ENCODE measurements at places on chromosomes 2 and 18.

DNA sequence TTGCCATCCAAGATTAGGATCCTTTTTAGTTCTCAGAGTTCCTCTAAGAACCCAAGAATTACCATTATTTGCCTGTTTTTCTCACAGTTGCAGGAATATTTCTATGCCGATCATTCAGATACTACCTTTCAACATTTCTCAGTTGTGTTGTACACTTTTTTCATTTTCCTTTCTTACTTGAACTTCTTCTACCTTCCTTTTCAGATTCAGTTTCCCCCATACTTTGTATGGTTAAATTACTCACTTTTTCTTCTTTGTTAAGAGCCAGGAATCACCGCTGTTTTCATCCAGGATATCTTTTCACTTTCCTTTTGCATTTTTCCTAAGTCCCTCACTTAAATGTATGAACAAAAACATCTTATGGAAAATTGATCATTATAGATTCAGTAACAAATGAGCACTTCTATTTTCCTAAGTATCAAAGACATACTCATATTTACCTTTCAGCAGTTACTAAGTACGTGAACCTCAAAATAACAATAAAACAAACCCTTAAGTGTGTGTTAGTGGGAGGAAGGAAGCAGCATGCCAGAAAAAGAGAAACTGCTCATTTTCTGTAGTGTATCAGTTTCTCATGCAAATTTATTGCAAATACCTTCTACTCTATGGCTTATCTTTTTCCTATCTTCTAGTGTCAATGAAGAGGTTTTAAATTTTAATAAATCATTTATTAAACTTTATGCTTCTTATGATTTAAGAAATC, 64.3 kb upstream of the STAT1 start:
- no peak for DNase-seq

- DNase-seq, result no peak
These were observed 3.2 kb downstream of the CRACDL start for GRCh38 chr2:98932778-98933343.

- peak; percentile 93 for DNase-seq
These were observed 69.5 kb downstream of the HAUS1 start for GRCh38 chr18:46173393-46174341.

GRCh38 chr2:105893011-105893995, 148.6 kb downstream of the NCK2 start:
- DNase-seq, result no peak

DNA sequence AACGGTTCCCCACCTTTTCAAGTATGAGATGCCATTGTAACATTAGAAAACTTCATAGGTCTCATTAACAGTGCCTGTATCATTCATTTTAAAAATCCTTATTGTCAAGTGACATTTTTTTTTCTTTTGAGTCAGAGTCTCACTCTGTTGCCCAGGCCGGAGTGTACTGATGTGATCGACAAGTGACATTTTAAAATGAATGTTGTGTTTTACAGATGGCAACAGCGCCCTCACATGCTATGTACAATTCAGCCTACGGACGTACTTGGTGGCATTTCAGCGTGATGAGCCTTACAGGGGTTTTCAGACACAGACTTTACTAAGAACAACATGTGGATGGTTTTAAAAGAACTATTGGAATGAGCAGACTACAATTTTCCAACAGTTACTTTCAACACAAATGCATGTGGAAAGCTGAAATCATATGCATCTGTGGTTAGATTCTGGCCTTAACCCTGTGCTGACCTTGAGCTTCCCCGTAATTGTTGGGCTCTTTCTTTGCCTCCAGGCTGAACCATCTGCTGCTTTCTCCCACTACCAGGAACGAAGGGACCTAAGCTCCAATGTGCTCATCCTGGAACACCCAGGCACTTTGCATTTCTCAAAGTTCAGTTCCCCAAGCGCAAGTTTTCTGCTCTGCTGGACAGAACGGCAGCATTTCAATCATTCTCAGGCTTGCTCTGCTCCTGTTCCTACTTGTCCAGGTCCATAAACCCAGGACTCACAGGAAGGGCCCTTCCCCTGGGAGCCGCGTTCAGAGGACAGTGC, 119.9 kb upstream of the NDUFV2 start:
- no peak for DNase-seq

DNA sequence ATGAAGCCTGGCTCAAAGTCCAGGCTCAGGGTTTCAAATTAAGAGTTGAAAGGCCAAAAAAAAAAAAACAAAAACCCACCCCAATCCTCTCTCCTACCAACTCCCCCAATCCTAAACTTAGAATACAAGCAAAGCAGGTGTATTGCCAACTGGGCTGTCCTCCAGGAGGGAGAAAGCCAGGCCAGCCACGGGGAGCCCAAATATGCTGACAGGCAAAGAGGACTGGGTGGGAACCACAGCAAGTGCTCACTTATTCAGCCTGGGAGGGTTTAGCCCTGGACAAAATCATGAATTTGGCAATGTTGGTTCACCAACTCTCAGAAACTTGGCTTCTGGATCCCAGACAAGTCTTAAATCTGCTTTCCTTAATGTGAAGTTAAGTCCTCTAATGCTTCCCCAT, 36.5 kb downstream of the GKN2 start:
- DNase-seq, result no peak

- no peak for DNase-seq
These were observed 23.3 kb downstream of the CLASP1 start for GRCh38 chr2:121625953-121626352.
